A549 treated with Mapracorat at 1 μM for 4 hours (cell line): ENCODE measurements at places on chromosomes 3 and 15. TPM values are rescaled to one million over a fixed set of nuclear protein-coding genes. Genes with fewer than 3 reads are reported as not detected.

CPLX3 gene
- 0.08 to 0.09 TPM in 2 of 5 replicates, not detected in the others for total RNA-seq

TTC21A gene
- total RNA-seq, result 1.5 to 2.7 TPM (median 2.2 TPM) in 5 replicates

RTP1 gene
- total RNA-seq, result not detected in 5 replicates

FAM107A gene
- total RNA-seq, result 0.11 to 0.24 TPM (median 0.20 TPM) in 5 replicates

GAP43 gene
- total RNA-seq, result not detected in 5 replicates

GRK7 gene
- not detected in 5 replicates for total RNA-seq

TUSC2 gene
- 25.0 to 42.3 TPM (median 40.7 TPM) in 5 replicates for total RNA-seq

MYO5C gene
- 4.9 to 6.8 TPM (median 6.2 TPM) in 5 replicates for total RNA-seq

ACAN gene
- 0.77 to 0.99 TPM (median 0.84 TPM) in 5 replicates for total RNA-seq

PLSCR1 gene
- 41.9 to 48.3 TPM (median 46.4 TPM) in 5 replicates for total RNA-seq

LINGO1 gene
- total RNA-seq, result 6.0 to 10.4 TPM (median 9.8 TPM) in 5 replicates

GCNT3 gene
- 127 to 145 TPM (median 134 TPM) in 5 replicates for total RNA-seq

FBXL2 gene
- 5.5 to 8.3 TPM (median 7.5 TPM) in 5 replicates for total RNA-seq

CTDSPL gene
- 12.1 to 16.5 TPM (median 13.1 TPM) in 5 replicates for total RNA-seq

TNNC1 gene
- total RNA-seq, result 0.99 to 1.5 TPM (median 1.4 TPM) in 5 replicates
